ENCODE measurements at places on chromosomes 2 and 18.

DNA sequence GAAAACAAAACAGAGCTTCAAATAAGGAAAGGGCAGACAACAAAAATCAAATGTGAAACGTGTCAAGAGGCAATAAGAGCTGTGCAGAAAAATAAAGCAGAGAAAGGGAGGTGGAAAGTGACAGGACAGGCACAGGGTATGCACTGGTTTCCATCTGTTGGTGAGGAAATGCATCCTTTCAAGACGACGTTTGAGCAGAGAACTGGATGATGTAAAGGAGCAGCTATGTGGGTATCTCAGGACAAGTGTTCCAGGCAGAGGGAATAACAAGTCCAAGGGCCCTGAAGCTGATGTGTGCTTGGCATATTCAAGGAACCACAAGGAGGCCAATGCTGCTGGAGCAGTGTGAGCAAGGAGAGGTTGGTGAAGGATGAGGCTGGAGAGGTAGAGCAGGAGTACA lies 168.9 kb upstream of the SERPINE2 start:
- DNase-seq = no peak

- no peak for DNase-seq
These were observed 3.3 kb downstream of the SLC8A1 start for GRCh38 chr2:40448476-40449079.

DNA sequence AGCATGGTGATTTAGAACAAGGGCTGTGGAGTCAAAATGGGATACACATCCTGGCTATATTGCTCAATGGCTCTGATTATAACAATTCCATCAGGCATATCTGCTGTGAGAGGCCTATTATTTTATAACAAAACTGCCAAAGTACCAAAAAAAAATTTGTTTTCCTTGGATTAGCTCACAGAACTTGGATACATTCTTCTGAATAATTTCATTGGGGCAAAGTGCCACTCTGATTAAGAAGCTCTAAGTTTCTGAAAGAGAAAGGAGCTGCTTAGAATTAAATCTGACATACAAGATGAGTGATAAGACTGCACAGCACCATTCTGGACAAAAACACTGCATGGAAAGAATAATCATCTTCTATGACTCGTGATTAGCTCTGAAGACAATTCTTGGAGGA lies 85.7 kb downstream of the SMC6 start:
- DNase-seq = no peak

- DNase-seq = no peak
These were observed 67.7 kb upstream of the GLI2 start for GRCh38 chr2:120667981-120668380.

- no peak for DNase-seq
These were observed 21.9 kb downstream of the RNF144A start for GRCh38 chr2:6939071-6939470.

DNA sequence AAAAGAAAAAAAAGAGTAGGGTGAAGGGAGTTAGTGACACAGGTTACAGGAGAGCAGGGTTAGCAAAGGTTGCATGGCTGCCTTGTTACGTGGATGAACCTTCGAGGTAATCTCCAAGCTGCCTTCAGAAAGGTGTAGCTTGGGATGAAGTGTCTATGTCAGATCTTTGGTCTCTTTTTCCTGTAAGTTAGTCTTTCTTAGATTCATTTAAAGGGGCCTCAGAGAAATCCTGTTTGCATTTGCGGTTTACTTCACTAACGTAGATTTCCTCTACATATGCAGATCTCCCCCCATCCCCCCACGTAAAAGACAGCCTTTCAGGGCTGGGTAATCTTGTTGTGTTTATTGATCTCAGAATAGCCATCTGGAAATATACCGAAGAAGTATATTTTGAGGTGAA lies 83.7 kb downstream of the MTA3 start:
- no peak for DNase-seq

DNA sequence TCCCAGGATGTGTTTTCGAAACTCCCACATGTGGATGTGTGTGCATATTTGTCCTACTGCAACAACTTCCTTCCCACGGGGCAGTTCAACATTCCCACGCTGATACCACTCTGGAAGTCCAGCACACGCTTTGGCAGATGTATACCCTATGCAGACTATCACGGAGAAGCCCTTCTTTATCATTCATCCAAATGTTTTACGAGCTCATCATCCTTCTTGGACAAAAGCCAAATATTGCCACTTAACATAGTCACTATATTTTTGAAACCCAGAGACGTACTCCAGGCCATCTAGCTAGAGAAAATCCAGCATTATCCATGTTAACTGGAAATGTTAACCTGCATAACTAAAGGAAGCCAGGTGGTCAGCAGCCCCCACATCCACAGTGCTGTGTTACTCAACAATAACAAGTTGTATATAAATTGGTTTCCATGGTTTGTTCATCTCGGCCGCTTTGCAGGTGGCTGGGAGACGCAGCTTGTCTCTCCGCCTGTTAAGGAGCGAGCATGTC lies 131.5 kb downstream of the ZNF532 start:
- DNase-seq = no peak

GRCh38 chr18:37176621-37176934 lies 347.7 kb downstream of the KIAA1328 start:
- no peak for DNase-seq

GRCh38 chr2:233481368-233482142 lies 85.0 kb downstream of the USP40 start:
- DNase-seq = no peak

DNA sequence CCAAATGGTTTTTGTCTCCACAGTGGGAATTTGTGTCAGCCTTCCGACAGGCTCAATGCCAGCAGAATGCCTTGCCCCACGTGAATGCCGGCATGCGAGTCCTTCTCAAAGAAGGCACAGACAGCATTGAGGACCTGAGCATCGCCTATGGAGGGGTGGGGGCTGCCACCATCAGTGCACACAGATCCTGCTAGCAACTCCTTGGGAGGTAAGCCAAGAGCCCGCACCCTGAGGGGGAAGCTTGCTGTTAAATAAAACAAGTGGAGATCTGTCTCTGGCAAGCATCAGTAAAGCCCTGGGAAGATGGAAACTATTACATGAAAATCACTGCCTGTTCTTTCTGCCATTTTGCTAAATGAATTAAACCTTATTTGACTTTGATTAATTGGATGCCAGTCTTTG lies 67.5 kb upstream of the BZW1 start:
- DNase-seq = no peak

GRCh38 chr2:199431746-199432213 lies 26.0 kb downstream of the SATB2 start:
- no peak for DNase-seq

GRCh38 chr2:65602603-65603235 lies 170.3 kb upstream of the SPRED2 start:
- DNase-seq = no peak

DNA sequence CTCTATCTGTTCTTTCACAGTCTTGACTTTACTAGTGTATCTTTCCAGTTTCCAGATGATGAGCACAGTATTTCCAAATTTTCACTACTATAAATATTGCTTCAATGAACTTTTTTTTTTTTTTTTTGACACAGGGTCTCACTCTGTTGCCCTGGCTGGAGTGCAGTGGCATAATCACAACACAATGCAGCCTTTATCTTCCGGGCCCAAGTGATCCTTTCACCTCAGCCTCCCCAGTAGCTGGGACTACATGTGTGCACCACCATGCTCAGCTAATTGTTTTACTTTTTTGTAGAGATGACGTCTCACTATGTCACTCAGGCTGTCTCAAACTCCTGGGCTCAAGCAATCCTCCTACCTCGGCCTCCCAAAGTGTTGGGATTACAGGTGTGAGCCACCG lies 142.8 kb downstream of the SRBD1 start:
- no peak for DNase-seq

DNA sequence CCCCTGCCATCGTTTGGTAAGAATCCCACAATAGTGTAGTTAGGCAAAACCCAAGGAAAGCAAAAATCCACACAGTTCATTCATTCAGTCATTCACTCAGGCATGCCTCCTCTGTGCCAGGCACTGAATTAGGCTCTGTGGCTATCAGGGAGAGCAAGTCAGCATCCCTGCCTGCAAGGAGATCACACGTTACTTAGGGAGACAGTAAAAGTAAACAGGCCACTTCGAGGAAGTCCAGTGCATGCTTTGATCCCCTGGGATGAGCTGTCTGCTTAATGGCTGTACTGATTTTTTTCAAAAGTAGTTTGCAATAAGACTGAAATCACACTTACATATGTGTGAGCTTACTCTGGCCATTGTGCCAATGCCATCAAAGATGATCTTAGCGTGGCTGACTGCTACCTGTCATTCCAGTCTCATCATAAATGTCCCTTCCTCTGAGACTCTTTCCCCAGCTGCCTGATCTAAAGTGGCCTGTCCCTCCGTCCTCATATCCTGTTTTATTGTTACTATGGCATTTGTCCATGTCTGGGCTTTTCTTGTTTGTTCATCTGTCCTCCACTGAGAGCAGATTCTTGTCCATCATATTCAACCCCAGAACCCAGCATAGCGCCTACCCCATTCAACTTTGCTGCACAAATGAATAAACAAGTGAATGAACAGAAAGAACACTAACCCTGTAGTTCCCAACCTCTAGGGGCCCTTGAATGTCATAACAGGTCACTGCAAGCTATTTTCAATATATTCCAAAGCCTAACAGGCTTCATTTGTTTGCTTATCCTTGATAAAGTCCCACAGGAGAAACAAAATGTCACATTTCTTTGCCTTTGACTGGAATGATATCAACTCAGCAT lies 84.1 kb downstream of the GALNT14 start:
- DNase-seq = no peak

Measured in right lung (tissue), 10 donors.